Right cardiac atrium (tissue), 5 donors: ENCODE measurements at places on chromosomes 4 and X. TPM values are rescaled to one million over a fixed set of nuclear protein-coding genes. Genes with fewer than 3 reads are reported as not detected.

Gene SATL1
- 0.09 TPM for total RNA-seq

Gene HS6ST2
- not detected for total RNA-seq

Gene UCP1
- total RNA-seq = not detected

Gene LGI2
- total RNA-seq = 5.2 TPM

Gene PDHA2
- not detected for total RNA-seq

Gene LRRC66
- total RNA-seq = 0.29 TPM

Gene ETDA
- total RNA-seq = not detected

Gene TKTL2
- total RNA-seq = not detected

Gene PABPC1L2A
- total RNA-seq = not detected

Gene CFAP97
- total RNA-seq = 18.0 TPM

Gene S100G
- total RNA-seq = not detected

- no peak for DNase-seq
Measured at GRCh38 chrX:10859353-10859752, 239.0 kb upstream of the MID1 start.

GRCh38 chr4:112130906-112131305 is 14.3 kb upstream of the FAM241A start:
- DNase-seq = peak; percentile 44

DNA sequence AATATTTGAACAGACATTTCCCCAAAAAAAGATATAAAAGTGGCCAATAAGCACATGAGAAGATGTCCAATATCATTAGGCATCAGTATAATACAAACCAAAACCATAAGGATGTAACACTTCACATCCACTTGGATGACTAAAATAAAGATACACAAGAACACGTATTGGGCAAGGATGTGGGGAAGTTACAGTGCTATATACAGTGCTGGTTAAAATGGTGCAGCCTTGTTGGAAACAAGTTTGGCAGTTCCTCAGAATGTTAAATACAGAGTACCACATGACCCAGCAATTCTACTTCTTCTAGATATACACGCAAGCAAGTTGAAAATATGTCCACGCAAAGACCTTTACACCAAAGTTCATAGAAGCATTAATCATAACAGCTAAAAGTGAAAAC is 58.9 kb downstream of the HAUS3 start:
- no peak for DNase-seq

DNA sequence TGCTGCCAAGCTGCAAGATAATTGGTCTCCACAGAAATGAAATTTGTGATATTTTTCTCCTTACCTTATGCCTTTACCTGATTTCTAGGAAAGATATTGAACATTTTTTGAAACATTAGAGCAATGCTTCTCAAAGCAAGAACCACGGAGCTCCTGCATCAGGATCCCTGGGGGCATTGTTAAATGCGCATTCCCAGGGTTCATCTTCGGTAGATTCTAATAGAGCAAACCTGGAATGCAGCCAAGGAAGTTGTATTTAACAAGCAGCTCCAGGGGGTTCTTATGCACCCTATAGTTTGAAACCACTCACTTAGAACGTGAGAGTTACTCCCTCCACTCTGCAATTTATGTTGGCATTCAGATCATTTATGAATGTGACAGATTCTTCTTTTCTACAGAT is 126.2 kb downstream of the SLC39A8 start:
- no peak for DNase-seq

DNA sequence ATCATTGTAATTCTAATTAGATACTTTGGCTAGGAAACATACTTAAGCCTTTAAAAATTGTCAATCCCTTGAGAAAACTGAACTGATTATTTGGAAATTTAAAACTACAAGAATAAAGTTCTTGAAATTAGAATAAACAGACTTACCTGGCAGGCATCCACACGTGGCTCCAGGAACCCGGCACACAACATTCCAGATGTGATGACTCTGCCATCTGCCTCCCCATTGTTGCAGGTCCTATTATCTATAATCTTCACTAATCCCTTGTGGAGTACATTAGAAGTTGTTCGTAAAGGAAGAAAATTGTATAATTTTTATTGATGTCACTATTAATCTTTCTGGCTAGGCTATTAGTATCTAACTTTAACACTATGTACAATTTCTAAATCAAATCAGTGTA is 16.2 kb upstream of the GNRHR start:
- no peak for DNase-seq

GRCh38 chrX:13852001-13852695 is 35.3 kb upstream of the GPM6B start:
- no peak for DNase-seq

DNA sequence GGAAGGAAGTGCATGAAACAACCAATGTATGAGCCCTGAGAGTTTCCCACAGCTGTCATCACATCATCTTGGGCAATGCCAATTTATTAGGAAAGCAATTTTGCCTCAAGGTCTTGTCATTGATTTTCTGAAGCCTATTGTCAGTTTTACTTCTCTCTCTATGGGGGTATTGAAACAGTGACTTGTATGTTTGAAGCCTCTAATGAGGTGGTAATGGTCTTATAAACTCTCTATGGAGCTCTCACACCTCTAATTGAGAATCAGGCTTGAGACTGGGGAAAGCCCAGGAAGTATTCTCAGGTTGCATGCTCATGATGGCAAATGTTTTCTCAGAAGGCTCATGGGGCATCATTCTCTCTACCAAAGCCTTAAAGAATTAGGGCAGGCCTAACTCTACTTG is 308.2 kb upstream of the EMCN start:
- no peak for DNase-seq

GRCh38 chrX:72641611-72642010 is 69.0 kb upstream of the HDAC8 start:
- no peak for DNase-seq

DNA sequence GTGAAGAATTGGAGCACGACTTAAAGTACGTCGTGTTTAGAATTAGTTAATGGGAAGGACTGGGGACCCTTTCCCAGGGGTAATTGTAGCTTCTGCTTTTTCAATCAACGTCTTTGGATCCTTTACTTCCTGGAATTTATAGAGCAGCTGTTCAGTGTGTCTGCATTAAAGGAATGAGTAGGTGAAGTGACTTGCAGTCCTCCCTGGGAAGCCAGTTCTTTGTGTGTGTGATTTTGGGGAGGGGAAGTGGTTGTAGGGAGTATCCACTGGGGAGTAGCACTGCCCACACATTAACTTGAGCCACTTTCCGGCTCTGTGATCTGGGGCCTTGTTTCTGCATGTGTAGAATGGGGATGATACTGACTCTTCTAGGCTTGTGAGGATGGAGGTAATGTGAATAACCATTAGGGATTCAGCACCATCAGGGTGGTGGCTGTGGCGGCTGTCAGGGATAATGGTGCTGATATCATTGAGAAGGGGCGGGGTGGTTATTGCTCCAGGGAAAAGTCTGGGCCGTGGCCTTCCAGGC is 54.7 kb downstream of the TMEM131L start:
- DNase-seq = no peak

- no peak for DNase-seq
Measured at GRCh38 chr4:95627709-95628108, 78.9 kb upstream of the UNC5C start.

- DNase-seq = no peak
Measured at GRCh38 chr4:101074326-101074725, 273.0 kb downstream of the PPP3CA start.

GRCh38 chrX:119237562-119237942 is 1.5 kb downstream of the PGRMC1 start:
- no peak for DNase-seq

DNA sequence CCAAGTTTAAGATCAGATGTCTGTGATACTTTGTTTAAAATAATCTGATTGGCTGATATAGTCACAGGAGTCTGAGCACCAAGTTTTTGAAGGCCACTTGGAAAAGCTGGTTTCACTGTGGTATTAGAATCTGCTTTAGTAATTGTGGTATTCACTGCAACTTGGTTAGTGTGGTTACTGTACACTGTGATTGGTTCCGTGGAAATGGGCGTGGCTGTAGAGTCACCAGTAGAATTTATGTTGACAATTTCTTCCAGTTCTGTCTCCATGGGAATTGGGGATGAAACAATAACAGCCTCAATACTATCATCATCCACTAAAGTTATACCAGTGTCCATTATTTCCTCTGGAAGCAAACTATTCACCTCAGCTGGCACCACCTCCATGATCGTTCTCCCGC is 26.2 kb downstream of the LIN54 start:
- no peak for DNase-seq

DNA sequence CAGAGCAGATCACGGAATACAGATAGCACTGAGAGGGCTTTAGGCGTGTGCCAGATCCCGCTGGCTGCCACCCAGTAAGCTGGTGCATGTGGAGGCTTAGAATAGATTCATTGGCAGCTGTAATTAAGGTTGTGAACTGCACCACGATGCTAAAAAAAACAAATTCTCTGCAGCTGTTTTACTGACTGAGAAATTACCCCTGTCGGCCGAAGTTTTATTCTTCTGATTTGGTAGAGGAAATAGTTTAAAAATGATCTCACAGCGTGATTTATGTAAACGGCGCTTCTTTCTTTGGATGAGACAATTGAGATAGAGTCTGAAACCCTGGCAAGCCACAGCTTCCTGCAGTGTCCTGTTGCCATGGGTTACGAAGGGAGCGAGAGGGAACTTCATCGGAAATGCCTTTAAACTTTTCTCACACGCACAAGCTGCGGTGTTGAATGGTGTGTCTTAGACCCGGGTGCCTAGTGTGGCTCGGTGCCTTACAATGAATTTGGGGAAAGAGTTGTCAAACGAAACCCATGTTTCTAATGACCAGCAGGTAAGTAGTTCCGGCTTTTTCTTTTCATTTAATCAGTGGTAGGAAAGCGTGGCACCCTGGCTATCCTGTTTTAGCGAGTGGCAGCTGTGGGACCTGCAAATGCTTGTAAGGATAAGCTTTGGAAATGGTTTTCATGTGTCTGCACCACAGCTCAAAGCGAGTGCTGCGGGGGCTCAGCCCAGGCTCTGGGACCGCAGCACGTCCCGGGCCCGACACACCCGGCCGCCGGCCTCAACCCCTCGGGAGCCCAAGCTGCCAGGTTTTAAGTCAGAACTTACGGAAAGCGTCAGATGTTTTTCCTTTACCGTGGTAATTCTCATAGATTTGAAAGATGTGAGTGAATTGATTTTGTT is 71.7 kb upstream of the HGFAC start:
- DNase-seq = peak; percentile 57

DNA sequence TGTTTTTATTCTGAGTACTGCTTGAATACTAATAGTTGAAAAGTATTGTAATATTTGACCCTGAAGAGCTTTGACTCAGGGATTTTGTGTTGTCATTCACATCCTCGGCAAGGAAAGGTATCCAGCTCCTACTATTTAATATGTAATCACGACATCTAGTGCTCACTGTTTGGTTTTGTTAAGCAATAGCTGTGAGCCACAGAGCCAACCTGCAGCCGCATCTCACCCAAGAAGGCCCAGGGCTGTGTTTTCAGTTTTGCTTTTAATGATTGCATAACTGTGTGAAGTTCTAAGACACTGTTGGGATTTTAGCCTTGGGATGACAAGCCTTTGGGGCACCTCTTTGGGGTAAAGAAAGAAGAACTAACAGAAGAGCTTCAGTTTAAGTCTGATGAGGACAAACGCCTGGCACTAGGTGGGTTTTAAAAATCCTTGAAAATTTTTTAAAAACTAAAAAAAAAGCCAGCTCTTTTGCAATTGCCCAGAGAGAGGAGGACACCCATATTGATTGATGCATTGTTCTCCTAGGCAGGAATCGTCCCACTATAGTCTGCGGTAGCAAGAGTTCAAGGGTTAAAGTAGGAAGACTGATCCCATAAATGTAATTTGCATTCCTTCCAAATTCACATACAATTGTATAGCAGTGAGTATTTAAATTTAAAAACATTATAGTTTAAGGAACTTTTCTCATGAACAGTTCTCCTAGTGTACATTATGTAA is 157.8 kb downstream of the RELL1 start:
- no peak for DNase-seq

DNA sequence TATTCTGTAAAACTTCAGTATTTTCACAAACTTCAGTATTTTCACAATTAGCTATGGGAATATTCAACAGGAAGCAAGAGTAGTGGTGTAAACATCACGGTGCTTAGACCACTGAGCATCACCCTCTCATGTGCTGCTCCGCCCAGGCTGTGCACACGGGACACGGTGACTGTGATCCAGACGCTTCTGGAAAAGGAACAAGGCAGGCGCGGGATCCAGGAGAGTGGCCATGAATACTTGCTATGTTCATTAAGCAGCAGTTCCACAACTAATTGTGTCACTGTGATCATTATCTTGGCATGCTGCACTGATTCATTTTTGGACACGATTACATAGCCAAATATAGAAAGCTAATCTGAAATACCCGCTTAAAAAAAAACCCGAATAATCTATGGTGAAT is 19.6 kb upstream of the FAT1 start:
- no peak for DNase-seq

GRCh38 chr4:16026160-16026761 is 57.6 kb downstream of the PROM1 start:
- DNase-seq = no peak

DNA sequence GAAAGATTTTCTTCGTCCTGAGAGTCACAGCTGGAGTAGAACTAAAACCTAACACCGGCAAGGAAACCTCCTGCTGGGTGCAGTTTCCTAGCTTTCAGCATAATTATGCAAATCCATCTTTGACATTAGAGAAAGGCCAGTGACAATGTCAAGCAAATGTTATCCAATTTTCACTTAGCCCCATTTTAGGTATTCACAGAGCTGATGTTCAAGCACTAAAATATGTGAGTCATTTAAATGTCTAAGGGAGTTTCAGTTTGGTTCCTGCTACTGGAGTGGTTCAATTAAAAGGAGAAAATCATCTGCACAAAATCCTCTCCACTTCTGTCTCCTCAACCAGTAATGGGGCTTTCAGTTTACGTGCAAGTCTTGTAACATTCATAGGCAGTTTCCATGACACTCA is 37.1 kb upstream of the AMOT start:
- no peak for DNase-seq

GRCh38 chr4:15385928-15386327 is 41.9 kb upstream of the C1QTNF7 start:
- DNase-seq = peak; percentile 33

DNA sequence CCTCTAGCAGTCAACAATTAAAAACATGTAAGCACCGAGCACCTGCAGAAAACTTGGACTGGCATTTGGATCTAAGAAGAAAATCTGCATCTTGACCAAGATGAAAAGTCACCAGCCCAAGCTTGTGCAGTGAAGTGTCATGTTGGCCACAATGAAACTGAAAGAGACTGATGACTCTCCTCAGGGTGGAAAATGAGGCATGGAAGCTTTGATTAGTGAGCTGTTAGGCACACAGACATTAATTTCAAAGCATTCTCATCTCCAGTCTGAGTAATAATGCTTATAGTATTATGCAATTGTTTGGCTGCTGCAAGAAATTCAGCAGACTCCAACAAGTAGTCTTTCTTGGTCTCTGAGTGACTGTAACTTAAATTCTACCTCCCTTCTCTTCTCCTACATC is 150.1 kb downstream of the AR start:
- no peak for DNase-seq

- DNase-seq = no peak
Measured at GRCh38 chr4:169210504-169211118, 60.1 kb downstream of the SH3RF1 start.

GRCh38 chr4:8345946-8346814 is 76.6 kb downstream of the HTRA3 start:
- DNase-seq = peak; percentile 55

GRCh38 chrX:77162777-77163176 is 284.4 kb upstream of the FGF16 start:
- DNase-seq = no peak

- no peak for DNase-seq
Measured at GRCh38 chrX:110086916-110087484, 84.1 kb downstream of the TMEM164 start.
